ENCODE measurements at places on chromosomes 11 and 22. TPM values are rescaled to one million over a fixed set of nuclear protein-coding genes. Genes with fewer than 3 reads are reported as not detected.
A peak's percentile ranks its signal among the peaks of the same experiment; 100 is the strongest.

DNA sequence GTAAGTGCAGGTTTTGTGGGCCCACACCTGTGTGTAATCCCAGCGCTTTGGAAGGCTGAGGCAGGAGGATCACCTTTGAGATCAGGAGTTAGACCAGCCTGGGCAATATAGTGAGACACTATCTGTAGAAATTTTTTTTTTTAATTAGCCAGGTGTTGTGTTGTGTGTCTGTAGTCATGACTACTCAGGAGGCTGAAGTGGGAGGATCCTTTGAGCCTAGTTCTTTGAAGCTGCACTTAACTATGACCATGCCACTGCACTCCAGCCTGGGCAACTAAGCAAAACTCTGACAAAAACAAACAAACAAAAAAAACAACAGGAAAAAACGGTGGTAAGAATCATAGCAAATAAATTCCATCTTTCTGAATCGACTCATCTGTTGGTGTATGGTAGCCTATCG, 268.6 kb upstream of the PDGFD start:
- H3K27ac ChIP-seq = no peak overlapping the region
- H3K36me3 ChIP-seq = no peaks in the 10 kb centered on the region
- H3K27me3 ChIP-seq = no peaks in the 10 kb centered on the region
- no peak overlapping the region for H3K4me3 ChIP-seq

DNA sequence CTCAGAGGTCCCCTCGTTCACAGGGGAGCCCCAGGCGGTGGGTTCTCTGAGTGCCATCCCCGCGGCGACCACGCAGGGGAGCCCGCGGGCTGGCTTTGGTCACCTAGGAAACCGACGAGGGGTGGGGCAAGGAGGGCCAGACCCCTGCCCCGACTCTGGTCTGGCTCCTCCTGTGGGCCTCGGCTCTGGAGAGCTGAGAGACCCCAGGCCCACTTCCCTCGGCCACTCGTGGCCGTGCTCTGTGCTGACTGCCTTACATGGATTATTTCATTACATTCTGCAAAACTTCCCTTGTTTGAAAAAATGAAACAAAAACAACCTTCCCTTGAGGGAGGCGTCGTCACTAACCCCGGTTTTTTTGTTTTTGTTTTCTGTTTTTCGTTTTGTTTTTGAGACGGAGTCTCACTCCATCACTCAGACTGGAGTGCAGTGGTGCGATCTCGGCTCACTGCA, 15.1 kb upstream of the CYTH4 start:
- peaks cover 43% of the 10 kb centered on the region for H3K27me3 ChIP-seq
- peak overlapping the region; percentile 22 for H3K27ac ChIP-seq
- DNase-seq = peak; percentile 42
- H3K4me1 ChIP-seq = peaks cover 3% of the 10 kb centered on the region
- H3K4me3 ChIP-seq = peak overlapping the region; percentile 47
- no peaks in the 10 kb centered on the region for H3K36me3 ChIP-seq

DNA sequence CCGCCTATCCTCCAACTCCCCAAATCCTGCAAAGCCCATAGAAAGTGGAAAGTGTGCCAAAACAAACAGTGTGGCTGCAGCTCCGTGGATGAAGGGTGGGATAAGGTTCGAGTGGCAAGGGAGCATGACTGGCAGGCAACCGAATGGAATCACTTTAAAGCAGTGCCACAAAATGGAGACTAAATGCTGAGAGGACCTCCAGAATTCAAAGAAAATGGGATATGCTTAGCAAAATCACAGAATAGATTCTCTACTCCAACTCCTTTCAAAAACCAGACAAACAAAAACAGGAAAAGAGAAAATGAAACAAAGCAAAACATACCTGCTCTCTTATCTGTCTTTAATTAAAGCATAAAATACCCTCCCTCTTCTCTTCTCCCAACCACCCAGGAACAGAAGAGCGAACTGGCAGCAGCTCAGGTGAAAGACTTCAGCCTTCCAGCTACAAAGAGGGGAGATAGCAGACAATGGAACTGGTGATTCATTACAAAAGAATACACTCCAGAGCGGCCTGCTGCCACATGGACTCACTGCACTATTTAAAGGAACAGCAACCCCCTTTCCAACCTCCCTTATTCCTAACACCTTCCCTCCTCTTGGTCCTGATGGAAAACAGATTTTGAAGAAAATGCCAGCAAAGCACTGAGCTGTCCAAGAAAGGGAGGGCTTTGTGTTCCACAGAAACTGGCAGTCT, 118.5 kb downstream of the APOL5 start:
- no peaks in the 10 kb centered on the region for H3K27me3 ChIP-seq
- peak overlapping the region; percentile 72 for H3K4me3 ChIP-seq

GRCh38 chr11:96132437-96132836, 208.5 kb upstream of the MTMR2 start:
- no peaks in the 10 kb centered on the region for H3K27me3 ChIP-seq
- DNase-seq = no peak
- no peak overlapping the region for H3K27ac ChIP-seq
- no peak overlapping the region for H3K4me3 ChIP-seq
- H3K36me3 ChIP-seq = peaks cover 8% of the 10 kb centered on the region

The OR10AG1 gene
- total RNA-seq = not detected

DNA sequence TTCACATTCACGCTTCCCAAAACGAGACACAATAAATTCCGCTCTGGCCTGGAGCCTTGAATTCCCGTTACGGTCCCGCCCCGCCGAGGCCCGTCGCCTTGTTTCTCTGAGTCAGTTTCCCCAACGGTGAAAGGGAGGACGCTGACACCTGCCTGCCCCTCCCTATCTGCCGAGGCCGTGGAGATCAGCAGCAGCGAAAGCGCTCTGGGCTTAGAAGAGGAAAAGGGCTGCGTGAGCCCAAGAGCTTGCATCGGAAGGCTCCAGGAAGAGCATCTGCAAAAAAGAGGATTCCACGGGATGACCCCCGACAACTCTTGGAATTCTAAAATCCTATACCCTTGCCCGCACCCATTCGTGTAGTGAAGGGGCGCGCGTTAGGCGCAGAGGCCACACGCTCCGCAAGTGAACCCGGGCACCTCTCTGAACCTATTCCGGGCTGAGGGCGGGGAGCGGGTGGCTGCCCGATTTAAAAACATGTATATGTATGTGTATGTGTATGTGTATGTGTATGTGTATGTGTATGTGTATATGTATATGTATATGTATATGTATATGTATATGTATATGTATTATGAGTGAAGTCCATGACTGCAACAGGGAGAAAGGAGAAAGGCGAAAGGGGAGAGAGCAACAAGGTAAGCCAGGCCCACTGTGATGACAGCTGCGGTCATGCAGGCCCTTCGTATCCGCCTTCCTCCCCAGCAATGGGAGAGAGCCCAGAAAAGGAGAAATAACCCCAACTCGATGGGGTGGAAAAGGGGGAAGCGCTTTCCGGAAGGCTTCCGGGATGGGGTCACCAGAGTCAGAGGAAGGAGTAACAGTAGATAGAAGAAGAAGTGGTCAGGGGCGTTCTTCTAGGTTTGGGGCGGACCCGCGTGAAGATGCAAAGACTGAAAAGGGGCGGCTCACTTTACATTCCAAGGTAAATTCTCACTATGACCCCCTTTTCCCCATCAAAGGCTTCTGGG, 948 bp upstream of the MRTFA start:
- H3K36me3 ChIP-seq = no peaks in the 10 kb centered on the region
- peaks cover 22% of the 10 kb centered on the region for H3K4me1 ChIP-seq
- H3K4me3 ChIP-seq = peak overlapping the region; percentile 95
- DNase-seq = peak; percentile 34
- H3K27ac ChIP-seq = peak overlapping the region; percentile 99
- no peaks in the 10 kb centered on the region for H3K27me3 ChIP-seq

DNA sequence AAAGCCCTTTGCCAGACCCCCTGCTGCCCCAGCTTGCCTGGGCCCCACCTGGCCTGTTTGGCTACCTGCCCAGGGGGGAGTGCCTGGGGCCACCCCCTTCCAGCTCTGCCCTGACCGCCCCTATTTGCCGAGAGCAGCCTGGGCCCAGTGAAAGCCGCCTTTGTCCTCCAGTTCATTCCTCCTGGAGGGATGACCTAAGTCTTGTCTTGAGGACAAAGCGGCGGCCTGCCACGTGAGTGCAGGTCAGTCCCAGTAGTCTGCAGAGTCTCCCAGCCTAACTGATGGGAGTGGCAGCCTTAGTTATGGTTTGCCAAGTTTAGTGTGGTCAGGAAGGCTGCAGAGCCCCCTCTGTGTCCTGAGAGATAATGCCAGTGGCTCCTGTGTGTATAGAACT, 115.9 kb upstream of the CRYBB3 start:
- no peaks in the 10 kb centered on the region for H3K4me1 ChIP-seq
- H3K27me3 ChIP-seq = no peaks in the 10 kb centered on the region
- H3K27ac ChIP-seq = no peak overlapping the region
- DNase-seq = no peak
- no peaks in the 10 kb centered on the region for H3K36me3 ChIP-seq
- no peak overlapping the region for H3K4me3 ChIP-seq

The SPATA19 gene
- not detected for total RNA-seq

GRCh38 chr22:45159652-45160462, 3.9 kb upstream of the NUP50 start:
- H3K27me3 ChIP-seq = no peaks in the 10 kb centered on the region
- no peak overlapping the region for H3K4me3 ChIP-seq
- peak overlapping the region; percentile 57 for H3K27ac ChIP-seq
- DNase-seq = no peak
- peaks cover 8% of the 10 kb centered on the region for H3K36me3 ChIP-seq
- peaks cover 35% of the 10 kb centered on the region for H3K4me1 ChIP-seq

The VEGFB gene
- 85.8 TPM for total RNA-seq

GRCh38 chr11:44192462-44193100, 97.1 kb downstream of the EXT2 start:
- no peak overlapping the region for H3K4me3 ChIP-seq
- H3K27me3 ChIP-seq = no peaks in the 10 kb centered on the region
- no peak for DNase-seq
- peaks cover 21% of the 10 kb centered on the region for H3K4me1 ChIP-seq
- peaks cover 60% of the 10 kb centered on the region for H3K36me3 ChIP-seq
- no peak overlapping the region for H3K27ac ChIP-seq

DNA sequence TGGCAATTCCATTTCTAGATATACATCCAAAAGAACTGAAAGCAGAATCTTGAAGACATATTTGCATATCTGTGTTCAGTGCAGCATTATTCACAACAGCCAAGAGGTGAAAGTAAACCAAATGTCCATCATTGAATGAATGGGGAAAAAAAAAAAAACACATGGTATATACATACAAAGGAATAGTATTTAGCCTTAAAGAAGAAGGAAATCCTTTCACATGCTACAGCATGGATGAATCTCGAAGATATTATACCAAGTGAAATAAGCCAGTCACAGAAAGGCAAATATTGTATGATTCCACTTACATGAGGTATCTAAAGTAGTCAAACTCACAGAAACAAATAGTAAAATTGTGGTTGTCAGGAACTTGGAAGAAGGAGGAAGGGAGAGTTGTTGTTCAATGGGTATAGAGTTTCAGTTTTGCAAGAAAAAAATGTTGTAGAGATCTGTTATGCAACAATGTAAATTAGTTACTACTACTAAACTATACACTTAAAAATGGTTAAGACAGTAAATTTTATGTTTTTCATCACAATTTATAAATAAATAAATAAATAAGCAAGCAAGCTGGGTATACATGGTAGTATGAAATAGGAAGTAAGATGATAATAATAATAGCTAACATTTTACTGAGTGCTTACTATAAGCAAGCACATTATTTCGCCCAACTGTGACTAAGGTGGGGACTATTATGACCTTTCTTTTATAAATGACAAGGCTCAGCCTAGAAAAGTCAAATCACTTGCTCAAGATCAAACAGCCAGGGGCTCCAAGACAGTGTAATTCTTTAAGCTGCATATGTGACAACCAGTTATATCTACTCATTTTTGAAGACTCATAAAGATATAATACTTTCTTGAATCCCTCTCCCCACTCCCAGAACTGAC, 50.0 kb downstream of the FAM168A start:
- no peak overlapping the region for H3K27ac ChIP-seq
- no peak overlapping the region for H3K4me3 ChIP-seq
- H3K4me1 ChIP-seq = peaks cover 4% of the 10 kb centered on the region
- no peaks in the 10 kb centered on the region for H3K36me3 ChIP-seq
- no peaks in the 10 kb centered on the region for H3K27me3 ChIP-seq

GRCh38 chr11:61297746-61298145, 2.6 kb upstream of the VWCE start:
- no peak for DNase-seq
- H3K36me3 ChIP-seq = peaks cover 34% of the 10 kb centered on the region
- H3K4me3 ChIP-seq = no peak overlapping the region
- H3K4me1 ChIP-seq = peaks cover 11% of the 10 kb centered on the region
- H3K27ac ChIP-seq = peak overlapping the region; percentile 32

The TMEM191C gene
- 4.2 TPM for total RNA-seq

The KRTAP5-5 gene
- total RNA-seq = not detected

The SLC6A5 gene
- total RNA-seq = not detected

The OR10D3 gene
- not detected for total RNA-seq

- H3K27me3 ChIP-seq = no peaks in the 10 kb centered on the region
- peaks cover 8% of the 10 kb centered on the region for H3K36me3 ChIP-seq
- no peak overlapping the region for H3K27ac ChIP-seq
These were observed 4.7 kb downstream of the FCHSD2 start for GRCh38 chr11:73137262-73137943.

The MRPL40 gene
- 17.9 TPM for total RNA-seq

DNA sequence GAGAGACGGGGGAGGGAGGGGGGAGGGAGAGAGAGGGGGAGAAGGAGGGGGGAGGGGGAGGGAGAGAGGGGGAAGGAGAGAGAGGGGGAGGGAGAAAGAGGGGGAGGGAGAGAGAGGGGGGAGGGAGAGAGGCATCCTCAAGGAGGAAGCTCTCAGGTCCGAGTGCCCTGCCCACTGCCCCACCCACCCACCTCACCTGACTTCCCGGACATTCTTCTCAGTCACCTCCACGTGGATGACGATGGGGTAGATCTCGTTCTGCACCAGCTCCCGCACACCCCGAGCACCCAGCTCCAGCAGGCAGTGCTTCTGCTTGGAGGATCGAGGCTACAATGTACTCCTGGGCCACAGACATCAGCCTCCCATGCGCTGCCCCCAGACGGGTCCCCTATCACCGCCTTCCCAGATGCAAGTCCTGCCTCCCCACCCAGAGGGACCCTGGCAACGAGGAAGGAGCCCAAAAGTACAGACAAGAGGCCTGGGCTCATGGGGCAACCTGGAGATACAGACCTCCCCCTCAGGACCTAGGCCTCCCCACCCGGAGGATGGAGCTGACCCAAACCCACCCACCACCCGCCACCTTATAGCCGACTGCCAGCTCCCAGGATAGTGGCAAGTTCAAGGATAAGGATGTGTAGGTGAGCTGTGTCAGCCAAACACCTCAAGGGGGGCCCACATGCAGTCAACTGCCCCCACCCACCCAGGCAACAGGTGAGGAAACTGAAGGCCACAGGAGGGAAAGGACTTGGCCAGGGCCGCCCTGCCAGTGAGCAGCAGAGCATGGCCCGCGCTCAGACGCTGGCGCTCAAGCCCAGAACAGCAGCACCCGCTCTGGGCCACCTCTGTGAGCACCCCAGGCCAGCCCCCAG, 5.6 kb upstream of the MFNG start:
- no peak overlapping the region for H3K4me3 ChIP-seq
- no peaks in the 10 kb centered on the region for H3K27me3 ChIP-seq
- H3K36me3 ChIP-seq = peaks cover 6% of the 10 kb centered on the region
- peaks cover 13% of the 10 kb centered on the region for H3K4me1 ChIP-seq
- no peak overlapping the region for H3K27ac ChIP-seq

GRCh38 chr22:19849835-19850762, 4.6 kb downstream of the GNB1L start:
- no peaks in the 10 kb centered on the region for H3K27me3 ChIP-seq
- peak overlapping the region; percentile 99 for H3K27ac ChIP-seq
- DNase-seq = no peak

GRCh38 chr11:65113361-65113756, 1.7 kb downstream of the TM7SF2 start:
- peaks cover 36% of the 10 kb centered on the region for H3K4me1 ChIP-seq
- no peak for DNase-seq
- H3K27ac ChIP-seq = peak overlapping the region; percentile 96
- H3K4me3 ChIP-seq = peak overlapping the region; percentile 95
- peaks cover 3% of the 10 kb centered on the region for H3K36me3 ChIP-seq

Data from mesothelial cell of epicardium (in vitro differentiated cells).